Cerebellar cortex (tissue), 1 donor: ENCODE measurements at places on chromosomes 16 and 17.

- no peak for DNase-seq
Measured at GRCh38 chr17:56034197-56034635, 119.1 kb upstream of the ANKFN1 start.

- DNase-seq: no peak
Measured at GRCh38 chr17:28912281-28912937, 9.5 kb upstream of the DHRS13 start.

GRCh38 chr17:57121308-57122042, 36.4 kb downstream of the AKAP1 start:
- peak; percentile 71 for DNase-seq

DNA sequence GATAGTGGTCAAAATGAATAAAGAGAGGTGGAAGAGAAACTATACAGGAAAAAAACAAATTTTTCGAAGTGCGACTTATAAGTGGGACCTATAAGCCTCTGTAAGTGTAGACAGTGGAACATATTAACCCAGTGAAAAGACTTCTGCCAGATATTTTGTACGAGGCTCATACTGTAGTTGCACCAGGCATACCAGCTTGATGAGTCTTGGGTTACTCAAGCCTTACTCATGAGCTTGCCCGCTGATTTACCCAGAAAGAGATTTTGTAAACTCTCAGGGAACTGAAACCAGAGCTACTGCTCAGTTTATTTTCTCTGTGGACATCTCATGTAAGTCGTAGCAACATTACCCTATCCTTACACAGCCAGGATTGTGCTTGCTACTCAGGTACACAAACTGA, 708.0 kb upstream of the SOX9 start:
- no peak for DNase-seq

GRCh38 chr16:27239026-27239425, 29.5 kb downstream of the NSMCE1 start:
- DNase-seq: no peak

DNA sequence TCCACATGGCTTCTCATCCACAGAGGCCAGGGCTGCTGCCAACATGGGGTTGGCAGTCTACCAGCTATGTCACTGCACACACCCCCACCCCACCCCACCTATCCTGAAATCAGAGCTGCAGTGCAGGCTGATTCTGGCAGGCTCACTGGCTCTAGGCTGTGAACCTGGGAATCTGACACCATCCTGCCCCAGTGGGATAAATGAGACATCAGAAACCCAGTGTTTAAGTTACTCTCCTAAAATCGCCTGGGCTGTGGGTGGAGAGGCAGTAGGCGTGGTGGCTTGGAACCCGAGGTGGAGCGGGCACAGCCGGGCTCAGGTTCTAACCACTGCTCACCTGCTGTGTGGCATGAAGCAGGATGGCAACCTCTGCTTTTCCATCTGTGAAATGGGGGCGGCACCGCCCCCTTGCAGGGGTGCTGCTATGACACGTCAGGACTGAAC, 5.6 kb downstream of the SLC38A8 start:
- no peak for DNase-seq

DNA sequence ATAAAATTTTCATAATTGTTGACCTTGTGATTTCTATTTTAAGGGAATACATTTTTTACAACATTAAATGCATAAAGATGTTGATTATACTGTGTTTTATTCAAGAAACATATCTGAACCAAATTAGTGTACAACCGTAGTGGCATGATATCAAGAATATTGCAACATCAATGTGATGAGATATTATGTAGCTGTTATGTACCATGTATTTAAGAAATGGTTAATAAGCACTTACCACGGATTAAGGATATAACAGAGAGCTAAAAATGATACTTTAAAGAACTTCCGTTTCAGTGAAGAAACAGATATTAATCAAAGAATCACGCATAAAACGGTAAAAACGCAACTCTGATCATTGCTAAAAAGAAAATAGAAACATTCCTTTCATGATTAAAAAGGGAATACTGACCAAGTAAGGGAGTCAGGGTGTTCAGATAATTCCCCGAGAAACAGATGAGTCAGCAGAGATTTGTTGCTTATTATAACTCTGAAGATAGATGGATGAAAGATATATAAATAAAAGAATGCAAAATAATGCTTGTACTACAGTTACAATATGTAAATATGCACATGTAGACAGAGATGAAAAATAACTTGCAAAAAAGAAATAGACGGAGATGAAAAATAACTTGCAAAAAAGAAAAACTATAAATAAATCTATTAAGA, 281.9 kb upstream of the MAF start:
- no peak for DNase-seq

DNA sequence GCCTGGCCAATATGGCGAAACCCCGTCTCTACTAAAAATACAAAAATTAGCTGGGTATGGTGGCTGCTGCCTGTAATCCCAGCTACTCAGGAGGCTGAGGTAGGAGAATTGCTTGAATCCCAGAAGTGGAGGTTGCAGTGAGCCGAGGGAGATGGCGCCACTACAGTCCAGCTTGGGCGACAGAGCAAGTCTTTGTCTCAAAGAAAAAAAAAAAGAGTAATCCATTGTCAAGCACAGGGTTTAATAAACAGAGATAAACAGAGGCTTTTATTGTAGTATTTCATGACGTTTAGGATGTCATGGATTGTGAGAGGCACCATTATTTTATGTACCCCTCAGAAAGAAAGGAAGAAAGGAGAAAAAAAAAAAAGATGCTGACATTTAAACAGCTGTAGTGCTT, 75.2 kb upstream of the RNU2-1 start:
- no peak for DNase-seq

DNA sequence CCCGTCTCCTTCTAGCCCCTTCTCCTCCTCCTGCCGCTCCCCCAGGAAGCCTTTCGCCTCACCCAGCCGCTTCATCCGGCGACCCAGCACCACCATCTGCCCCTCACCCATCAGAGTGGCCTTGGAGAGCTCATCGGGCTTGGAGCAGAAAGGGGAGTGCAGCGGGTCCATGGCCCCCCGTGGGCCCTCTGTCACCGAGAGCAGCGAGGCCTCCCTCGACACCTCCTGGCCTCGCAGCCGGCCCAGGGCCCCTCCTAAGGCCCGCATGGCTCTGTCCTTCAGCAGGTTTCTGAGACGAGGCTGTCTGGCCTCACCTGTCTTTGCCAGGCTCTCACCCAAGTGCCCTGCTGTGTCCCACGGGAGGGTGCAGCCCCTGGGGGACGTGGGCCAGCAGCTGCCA, 87.9 kb downstream of the RGS9 start:
- DNase-seq: no peak

DNA sequence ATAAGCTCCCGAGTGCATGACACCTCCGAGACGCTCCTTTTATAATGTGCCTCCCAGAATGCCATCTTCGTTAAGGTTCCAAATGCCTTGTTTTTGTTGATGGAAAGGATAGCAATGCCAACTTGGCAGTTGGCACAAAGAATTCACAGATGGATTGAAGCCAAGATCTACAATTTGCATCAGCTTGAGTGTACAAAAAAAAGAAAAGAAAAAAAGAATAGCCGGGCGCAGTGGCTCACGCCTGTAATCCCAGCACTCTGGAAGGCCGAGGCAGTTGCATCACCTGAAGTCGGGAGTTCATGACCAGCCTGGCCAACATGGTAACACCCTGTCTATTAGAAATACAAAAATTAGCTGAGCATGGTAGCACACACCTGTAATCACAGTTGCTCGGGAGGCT, 7.6 kb downstream of the TBC1D16 start:
- peak; percentile 83 for DNase-seq

DNA sequence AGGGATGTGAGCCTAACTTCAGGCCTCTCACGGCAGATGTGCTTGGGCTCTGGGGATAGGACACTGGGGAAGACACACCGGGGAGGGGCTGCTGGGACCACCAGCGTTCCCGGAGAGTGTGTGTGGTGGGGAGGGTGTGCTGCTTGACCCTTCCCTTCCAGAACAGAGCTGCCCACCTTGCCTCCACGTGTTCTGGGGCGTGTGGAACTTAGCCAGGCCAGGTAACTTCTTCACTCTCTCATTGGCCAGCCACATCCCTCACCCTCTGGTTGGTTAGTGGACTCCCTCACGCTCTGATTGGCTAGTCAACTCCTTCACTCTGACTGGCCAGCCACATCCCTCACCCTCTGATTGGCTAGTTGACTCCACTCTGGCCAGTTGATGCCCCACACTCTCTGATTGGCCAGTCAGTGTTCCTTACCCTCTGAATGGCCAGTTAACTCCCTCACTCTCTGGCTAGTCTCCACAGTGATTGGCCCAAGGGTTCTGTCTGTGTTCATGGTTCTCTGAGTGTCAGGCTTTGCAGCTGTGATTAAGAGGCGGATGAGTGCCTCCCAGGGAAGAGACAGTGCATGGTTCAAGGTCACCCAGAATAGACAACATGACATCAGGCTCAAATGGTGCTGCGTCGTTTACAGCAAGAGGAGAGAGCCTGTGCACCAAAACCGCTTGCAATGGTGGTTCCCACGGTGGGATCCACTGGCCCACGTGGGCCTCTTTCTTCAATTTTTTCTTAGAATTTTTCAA, 10.0 kb downstream of the TMEM235 start:
- peak; percentile 77 for DNase-seq

GRCh38 chr17:41777157-41777573, 9.3 kb downstream of the JUP start:
- DNase-seq: no peak

DNA sequence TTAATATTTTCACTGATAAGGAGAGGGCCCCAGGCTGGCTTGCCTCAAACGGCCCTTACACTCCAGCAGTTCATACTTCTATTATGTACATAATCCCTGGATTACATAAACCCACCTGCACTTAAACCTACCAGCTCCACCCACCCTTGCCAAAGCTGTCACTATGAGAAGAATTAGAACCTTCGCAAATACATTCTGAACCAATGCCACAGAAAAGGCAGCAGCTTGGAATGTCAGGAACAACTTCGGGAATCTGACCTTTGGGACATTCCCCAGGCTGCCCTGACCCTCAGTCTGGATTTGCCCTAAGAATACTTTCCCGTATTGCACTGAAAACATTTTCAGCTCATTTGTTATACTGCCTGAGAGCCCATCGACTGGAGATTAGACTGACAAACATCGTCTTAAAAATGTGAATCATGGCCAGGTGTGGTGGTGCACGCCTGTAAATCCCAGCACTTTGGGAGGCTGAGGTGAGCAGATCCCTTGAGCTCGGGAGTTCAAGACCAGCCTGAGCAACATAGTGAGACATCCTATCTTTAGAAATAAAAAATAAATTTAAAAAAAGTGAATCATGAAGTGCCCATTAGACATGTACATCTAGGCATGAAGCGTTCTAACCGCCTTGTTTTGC, 21.0 kb upstream of the SEC14L1 start:
- DNase-seq: peak; percentile 63

- DNase-seq: no peak
Measured at GRCh38 chr17:76868669-76869495, 678 bp downstream of the MGAT5B start.

DNA sequence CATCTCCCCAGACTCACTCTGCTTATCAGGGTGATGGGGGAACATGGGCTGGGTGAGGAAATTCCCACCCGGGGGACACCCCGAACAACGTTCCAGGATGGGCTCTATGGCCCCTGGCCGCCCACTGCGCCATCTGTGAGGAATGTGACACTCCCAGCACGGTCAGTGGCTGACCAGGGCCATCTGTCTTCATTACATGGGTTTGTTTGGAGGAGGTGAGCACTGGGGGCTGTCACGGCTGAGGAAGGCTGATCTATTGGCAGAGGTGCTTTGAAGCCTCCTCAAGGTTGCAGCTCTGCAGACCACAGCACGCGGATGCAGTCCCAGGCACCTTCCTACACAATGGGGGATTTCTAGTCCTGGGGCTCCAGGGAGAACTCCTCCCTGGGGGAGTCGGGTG, 214.1 kb upstream of the FOXF1 start:
- no peak for DNase-seq

DNA sequence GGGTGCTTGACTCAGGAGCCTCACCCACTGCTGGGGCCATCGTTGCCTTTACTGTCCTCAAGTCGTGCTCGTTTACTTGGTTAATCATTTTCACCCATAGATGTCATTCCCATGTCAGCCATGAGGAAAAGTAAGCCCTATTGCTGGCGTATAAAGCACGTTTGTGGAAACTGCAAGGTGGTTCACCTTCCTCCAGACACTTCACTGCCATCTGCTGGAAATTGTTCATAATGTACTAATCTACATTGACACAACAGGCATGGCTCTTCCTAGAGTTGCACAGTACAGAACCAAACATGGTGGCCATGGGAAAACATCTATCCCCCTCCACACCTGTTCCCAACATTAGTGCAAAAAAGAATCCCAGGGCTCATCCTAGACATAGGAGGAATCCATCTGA, 116.6 kb downstream of the ZNF18 start:
- DNase-seq: peak; percentile 9

- no peak for DNase-seq
Measured at GRCh38 chr17:3555189-3555796, 2.3 kb downstream of the TRPV3 start.

DNA sequence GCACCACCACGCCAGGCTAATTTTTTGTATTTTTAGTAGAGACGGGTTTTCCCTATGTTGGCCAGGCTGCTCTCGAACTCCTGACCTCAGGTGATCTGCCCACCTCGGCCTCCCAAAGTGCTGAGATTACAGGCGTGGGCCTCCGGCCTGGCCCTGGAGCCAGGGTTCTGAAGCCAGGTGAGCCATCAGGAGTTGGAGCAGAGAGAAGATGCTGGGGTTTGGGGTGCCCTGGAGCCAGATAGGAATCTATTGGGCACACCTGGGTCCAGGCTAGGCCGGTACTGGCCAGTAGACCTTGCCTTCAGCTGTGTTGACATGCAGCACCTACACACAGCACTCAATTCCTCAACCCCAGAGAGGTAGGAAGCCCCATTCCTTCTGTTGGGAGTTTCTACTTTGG, 5.4 kb upstream of the CD300A start:
- no peak for DNase-seq

GRCh38 chr16:73347500-73348375, 299.8 kb upstream of the ZFHX3 start:
- DNase-seq: no peak

GRCh38 chr16:78630102-78630501, 530.6 kb downstream of the WWOX start:
- no peak for DNase-seq

DNA sequence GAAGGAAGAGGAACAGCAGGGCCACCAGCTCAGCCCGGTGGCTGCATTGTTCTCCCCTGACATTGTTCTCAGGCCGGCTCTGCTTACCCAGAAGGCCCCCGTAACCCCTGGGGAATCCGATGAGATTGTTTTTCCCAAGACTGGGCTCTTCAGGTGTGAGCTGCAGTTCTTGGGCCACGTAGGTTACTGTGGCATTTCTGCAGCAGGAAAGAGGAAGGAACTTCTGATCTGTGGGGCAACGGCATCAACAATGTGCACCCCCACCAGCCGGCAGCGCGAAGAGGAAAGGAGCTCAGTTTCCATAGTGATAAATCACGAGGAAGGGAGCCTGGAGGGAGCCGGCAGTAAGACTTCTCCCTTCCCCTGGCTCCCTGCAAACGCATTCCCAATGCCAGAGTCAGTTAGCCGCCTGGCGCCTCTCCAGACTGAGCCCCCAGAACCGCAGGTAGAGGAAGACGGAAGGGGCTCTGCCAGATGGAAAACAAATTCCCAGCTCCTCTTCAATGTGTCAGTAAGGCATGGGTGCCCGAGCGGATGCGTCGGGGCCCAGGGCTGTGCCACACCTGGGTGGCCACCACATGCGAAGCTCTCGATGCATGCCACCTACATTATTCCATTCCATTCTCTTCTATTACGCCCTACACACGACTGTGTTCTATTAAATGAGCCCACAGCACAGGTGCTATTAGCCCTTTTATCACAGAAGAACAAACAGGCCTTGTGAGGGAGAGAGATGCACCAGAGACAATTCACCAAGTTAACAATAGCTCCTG, 21.5 kb upstream of the PECAM1 start:
- peak; percentile 67 for DNase-seq
